ENCODE measurements at places on chromosomes 6 and 20. TPM values are rescaled to one million over a fixed set of nuclear protein-coding genes. Genes with fewer than 3 reads are reported as not detected.

The BPIFB2 gene
- total RNA-seq: not detected

The NHLRC1 gene
- total RNA-seq: 1.9 TPM

The CRIP3 gene
- 1.1 TPM for total RNA-seq

The MRPS10 gene
- total RNA-seq: 42.0 TPM

The DNAH8 gene
- not detected for total RNA-seq

The TFAP2A gene
- total RNA-seq: 16.9 TPM

The SLC32A1 gene
- not detected for total RNA-seq

The FAM135A gene
- 12.2 TPM for total RNA-seq

The RBPJL gene
- total RNA-seq: not detected

The NCOA5 gene
- total RNA-seq: 20.8 TPM

The SASH1 gene
- 2.9 TPM for total RNA-seq

The GABRR1 gene
- not detected for total RNA-seq

The CENPQ gene
- 7.4 TPM for total RNA-seq

The GRM1 gene
- total RNA-seq: not detected

The GPLD1 gene
- 1.3 TPM for total RNA-seq

The NELFE gene
- 76.2 TPM for total RNA-seq

The CALHM6 gene
- 0.39 TPM for total RNA-seq

The PPDPF gene
- 350 TPM for total RNA-seq

The CGAS gene
- total RNA-seq: 6.3 TPM

The BTNL2 gene
- not detected for total RNA-seq

The RBL1 gene
- 9.6 TPM for total RNA-seq

The CSE1L gene
- total RNA-seq: 96.8 TPM

The OXT gene
- not detected for total RNA-seq

The BLCAP gene
- 49.5 TPM for total RNA-seq

All from A549 treated with CORT108297 at 1 μM for 4 hours (cell line).